PC-3 (cell line): ENCODE measurements at places on chromosomes 2 and 18.

DNA sequence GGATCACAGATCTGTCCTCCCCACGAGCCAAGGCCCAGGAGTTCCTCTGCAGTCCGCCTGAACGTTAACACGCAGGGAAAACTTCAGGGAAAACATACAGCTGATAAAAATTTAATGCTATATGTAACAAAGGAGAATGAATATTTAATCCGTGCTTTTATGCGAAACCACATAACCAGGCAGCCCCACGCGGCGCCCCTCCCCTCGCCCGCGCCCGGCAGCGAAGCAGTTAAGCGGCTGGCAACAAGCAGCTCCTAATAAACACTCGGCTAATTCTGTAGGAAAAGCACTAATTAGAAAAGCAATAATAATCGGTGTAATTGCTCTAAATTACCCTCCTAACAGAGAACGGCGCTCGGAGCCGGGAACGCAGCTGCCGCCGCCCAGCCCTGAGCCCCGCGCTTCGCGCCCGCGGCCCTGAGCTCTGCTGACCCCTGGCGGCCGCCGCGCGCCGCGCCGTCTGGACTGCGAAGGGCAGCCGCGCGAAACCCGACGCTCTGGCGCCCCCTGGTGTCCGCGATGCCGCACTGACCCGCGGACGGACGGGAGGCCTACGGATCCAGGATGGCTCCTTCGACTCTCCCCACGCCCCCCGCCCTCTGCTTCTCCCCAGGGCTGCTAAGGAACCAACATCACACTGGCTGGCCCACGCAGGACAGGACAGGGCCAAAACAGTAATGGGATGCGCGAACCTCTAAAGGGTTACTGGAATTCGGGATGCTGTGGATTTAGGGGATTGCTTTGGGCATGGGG, 181.4 kb downstream of the SMAD2 start:
- peak; percentile 59 for DNase-seq

DNA sequence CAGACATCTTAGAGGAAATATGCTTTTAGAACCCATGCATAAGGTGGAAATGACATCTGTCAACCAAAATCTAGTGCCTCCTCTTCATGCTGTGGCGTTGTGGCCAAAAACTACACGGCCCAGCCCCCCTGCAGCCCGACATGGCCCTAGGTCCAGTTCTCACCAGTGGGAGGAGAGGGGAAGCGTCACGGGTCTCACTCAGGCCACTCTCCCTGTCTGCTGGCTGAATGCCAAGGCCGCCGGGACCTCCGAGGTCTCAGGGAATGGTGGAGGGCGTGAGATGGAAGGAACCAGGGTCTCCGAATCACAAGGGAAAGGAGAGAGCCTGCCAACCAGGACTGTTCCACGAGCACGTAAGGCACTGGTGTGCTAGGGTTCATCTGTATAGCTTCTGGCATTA, 361.0 kb downstream of the ANAPC1 start:
- no peak for DNase-seq

DNA sequence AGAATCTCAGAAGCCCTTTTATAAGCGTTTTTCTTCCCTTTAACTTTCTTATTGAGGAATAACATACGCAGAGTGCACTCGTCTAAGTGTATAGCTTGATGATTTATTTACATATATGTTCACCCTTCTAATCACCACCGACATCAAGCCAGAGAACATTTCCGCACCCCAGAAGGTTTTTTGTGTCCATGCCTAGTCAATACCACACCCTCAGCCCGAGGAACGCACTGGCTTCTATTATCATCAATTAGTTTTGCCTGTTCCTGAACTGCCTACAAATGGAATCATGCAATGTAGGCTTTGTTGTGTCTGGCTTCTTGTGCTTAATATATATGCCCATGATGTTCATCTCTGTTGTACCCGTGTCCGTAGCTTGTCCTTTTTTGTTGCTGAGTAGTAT, 27.7 kb downstream of the SDC1 start:
- DNase-seq: no peak

- peak; percentile 77 for DNase-seq
Observed at GRCh38 chr2:152222975-152223637, 47.5 kb upstream of the STAM2 start.

DNA sequence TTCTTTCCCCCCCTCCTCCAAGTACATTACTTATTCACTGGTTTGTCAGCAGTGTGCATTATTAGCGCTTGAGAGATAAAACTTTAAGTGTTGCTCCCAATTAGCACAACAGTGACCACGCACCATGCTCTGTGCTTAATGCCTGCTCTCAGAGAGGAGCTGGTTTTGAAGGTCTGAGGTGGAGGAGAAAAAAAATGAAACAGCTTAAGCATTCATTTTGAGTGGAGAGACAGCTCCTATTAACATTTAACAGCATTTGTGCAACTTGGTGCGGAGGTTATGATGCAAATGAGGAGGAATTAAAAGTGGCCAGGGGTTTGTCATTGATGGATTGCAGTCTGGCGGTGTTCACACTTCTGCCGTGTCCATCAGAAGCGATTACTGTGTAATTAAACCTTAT, 141.8 kb downstream of the FIGN start:
- DNase-seq: no peak

DNA sequence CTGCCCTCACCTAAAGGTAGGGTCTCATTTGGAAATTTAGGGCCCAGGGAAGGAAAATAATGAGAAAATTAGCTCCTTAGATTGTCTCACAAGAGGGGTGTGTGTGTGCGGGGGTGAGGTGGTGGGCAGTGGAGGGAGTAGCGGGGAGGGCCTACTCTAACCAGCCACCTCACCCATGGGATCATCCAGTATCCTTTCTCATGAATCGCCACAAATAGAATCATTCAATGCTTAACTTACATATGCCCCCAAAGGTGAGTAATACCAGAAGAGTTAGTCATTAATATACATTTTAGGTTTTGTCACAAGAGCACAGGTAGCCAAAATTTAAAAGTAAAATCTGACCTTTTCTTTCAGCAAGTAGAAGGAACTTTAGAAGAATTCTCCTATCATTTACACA, 122.1 kb downstream of the PLEKHM3 start:
- DNase-seq: peak; percentile 14

- DNase-seq: no peak
Observed at GRCh38 chr2:12824778-12825379, 108.1 kb downstream of the TRIB2 start.

GRCh38 chr2:134706587-134707329, 12.0 kb downstream of the TMEM163 start:
- DNase-seq: peak; percentile 55

DNA sequence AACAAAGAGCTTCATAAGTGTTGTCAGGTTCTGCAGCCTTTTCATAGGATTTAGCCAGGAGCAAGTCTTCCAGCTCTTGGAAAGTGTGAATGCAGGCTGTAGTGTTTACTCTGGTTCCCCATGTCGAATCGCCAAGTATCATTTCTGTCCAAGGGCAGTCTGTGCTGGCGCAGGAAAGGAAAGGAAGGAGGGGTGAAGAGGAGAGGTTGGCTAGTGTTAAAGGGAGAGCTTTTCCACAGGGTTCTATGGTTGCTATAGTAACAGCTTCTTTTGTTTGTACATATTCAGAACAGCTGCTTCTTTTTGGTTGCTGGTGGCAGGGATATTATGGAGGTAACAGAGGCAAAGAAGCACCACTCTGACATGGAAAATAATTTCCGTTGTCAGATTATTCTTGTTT, 69.9 kb downstream of the KCNH7 start:
- no peak for DNase-seq

- no peak for DNase-seq
Observed at GRCh38 chr2:57806449-57806968, 240.1 kb upstream of the VRK2 start.

DNA sequence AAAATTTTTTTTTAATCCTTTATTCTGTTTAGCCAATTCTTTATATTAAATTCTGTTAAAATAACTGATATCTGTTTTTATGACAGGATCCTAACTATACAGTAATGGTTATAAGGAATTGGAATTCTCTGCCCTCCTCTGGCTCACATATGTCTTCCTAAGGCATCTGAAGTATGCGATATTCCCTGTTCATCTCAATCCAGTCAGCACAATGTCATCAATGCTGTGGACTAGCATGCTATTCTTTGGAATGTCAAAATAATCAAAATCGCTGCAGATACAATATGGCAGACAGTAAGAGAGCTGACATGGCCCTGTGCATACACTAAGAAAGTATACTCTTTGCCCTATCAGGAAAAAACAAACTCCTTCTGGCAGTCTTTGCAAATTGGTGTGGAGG, 107.6 kb downstream of the AP1S3 start:
- DNase-seq: no peak

DNA sequence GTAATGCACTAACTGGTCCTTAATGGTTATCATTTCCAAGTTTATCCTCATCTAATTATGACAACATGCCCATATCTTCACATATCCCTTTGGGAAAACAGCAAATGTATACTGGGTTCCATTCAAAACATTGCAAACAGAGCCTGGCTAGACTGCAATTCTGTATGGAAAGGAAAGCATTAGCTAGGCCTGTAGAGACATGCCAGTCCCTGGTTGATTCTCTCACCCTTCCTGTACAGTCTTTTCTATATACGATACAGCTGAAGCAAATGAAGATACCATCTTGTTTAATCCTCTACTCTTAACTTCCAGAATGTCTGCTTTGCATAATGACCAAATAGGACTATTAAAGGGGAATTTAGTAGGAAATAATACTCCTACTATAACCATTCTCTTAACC, 294.4 kb upstream of the MC4R start:
- no peak for DNase-seq

- peak; percentile 30 for DNase-seq
Observed at GRCh38 chr18:72830109-72830508, 37.7 kb downstream of the NETO1 start.

- no peak for DNase-seq
Observed at GRCh38 chr18:74278058-74278457, 13.7 kb downstream of the CYB5A start.
